Nucleus accumbens (tissue), 56 donors: ENCODE measurements at places on chromosomes 1 and 21.

DNA sequence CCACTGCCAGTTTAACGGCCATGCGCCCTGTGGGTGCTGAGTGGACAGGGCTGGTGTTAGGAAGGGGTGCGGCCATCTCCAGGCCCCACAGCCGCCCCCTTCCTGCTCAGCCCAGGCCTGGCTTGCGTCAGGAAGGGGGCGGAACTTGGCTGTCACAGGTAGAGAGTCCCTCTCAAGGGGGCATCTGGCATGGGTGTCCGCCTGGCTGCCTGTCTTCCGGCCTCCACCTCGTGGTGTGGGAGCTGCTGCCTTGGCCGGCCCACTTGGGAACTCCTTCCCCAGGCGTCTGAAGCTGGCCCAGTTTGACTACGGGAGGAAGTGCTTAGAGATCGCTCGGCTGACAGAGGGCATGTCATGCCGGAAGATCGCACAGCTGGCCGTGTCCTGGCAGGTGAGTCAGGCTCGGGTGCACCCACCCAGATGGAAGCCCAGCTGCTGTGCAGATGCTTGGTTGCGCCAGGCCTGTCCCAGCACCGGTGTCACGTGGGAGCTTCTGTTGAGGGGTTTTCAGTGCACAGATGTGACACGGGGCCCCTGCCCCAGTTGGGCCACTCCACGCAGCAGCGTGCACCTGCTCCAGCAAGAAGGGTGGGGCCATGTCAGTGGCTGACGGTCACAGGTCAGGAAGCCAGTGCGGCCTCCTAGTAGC lies 9.1 kb upstream of the ATAD3B start:
- DNase-seq = no peak

- DNase-seq = no peak
Observed at GRCh38 chr1:245298781-245299180, 144.0 kb downstream of the KIF26B start.

GRCh38 chr1:172466795-172467407 lies 23.0 kb upstream of the PIGC start:
- no peak for DNase-seq

- peak; percentile 10 for DNase-seq
Observed at GRCh38 chr21:26405735-26406361, 167.2 kb downstream of the CYYR1 start.

DNA sequence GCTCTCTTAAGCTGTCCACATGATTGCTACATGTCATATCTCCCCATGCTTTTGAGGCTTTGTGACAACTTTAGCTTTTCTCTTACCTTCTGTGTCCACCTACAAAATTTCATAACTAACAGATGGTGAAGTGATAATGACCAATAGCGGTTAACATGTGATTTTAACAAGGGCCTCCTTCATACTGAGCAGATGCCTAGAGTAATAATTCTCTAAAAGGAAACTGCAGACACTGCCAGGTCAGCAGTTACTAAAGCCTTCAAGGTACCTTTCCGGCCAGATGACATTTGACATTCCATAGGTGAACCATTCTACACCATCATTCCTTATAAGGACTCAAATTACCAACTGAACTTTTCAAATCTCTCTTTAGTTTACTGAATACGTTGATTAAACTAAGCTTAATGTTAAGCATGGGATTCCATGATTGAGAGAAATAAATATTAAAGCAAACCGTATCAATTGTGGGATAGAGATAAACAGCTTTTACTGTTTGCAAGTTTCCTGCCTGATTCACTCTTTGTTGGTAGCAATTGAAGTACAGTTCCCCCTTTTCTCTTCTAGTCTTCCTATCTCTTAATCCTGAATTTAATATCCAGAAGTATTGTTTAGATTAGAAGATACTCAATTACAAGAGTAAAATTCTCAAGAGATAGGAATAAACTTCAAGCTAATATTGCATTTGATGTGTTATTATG lies 205.1 kb downstream of the PLA2G4A start:
- DNase-seq = no peak

DNA sequence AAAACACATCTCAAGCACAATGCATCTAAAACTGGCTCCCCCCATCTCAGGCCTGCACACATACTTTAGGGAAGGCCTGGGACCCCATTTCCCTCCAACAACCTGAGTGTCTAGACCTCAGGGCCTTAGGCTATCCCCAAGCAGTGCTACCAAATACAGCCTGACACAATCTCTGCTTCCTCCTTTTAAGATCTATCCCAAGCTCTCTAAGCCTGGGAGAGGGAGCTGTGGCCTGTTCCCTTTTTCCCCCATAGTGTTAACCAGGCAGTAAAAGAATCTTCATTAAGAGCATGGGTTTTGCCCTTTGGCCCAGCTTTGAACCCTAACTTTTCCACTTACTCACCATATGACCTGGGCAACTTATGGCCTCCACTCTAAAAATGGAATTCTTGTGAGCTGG lies 10.8 kb upstream of the COL8A2 start:
- DNase-seq = no peak

DNA sequence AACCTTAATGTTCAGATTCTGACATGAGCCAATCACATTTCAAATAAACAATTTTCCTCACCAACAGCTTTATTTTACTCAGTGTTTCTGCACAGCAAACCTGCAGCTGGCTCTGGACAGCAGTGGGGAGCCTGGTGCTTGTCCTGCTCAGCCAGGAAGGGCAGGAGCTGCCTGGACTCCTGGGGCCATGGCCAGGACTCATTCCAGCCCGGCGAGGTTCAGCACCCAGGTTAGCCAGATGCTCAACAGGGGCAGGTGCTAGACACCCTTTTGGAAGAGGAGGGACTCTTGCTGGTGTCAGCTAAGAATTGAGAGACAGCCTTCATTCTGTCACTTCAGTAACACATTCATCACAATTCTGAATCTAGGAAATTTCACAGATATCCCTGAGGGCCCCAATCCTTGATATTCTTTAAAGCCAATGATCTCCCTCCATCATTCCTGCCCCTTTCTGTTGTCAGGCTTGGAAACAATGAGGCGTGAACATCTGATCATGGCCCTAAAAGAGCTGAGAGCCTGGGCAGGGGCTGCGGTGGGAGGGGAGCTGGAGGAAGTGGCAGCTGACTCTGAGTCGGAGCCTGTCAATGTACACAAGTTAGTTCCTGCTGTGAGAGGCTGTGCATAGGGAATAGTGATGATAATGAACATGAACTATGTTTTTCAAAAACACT lies 251.3 kb downstream of the SDCCAG8 start:
- no peak for DNase-seq

- no peak for DNase-seq
Observed at GRCh38 chr1:63663873-63664272, 70.7 kb downstream of the PGM1 start.

DNA sequence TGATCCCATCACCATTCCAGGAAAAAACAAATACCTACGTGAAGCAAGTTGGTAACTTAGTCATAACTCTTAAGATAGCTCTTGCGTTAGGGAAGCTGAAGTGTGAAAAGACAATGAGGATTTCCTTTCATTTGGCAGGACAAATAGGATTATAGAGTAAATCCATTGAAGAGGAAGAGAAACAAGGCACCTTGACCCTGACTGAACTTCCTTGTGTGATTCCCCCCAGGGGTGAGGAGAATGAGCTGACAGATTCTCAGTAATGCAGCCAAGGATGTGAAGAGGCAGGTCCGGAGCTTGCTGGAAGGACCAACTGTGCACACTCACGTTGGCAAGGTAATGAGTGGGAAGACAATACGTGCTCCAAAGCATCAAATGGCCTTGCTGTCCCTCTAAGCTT lies 55.0 kb upstream of the HMCN1 start:
- DNase-seq = no peak

DNA sequence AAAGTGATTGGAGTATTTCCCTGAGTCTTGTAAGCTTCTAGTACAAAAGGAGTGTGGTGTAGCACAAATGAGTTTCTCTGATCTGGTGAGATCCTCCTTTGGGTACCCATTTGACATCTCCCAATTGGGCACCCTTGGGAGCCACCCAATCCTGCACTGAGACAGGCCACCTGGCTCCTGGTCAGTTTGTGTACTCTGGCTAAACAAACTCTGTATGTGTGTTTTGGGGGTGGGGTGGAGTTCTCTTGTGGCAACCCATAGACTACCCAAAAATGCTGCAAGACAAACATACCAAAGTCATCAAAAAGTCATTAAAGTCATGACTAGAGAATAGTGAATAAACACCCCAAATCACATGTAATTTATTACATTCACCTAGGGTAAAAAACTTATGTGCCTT lies 8.4 kb upstream of the HIVEP3 start:
- DNase-seq = no peak
